GM12878 (cell line): ENCODE measurements at places on chromosomes 6 and 20.

- no peak for DNase-seq
These were observed 534.0 kb downstream of the PKHD1 start for GRCh38 chr6:51553246-51554015.

GRCh38 chr6:138931660-138932059 lies 56.4 kb downstream of the REPS1 start:
- no peak for DNase-seq

DNA sequence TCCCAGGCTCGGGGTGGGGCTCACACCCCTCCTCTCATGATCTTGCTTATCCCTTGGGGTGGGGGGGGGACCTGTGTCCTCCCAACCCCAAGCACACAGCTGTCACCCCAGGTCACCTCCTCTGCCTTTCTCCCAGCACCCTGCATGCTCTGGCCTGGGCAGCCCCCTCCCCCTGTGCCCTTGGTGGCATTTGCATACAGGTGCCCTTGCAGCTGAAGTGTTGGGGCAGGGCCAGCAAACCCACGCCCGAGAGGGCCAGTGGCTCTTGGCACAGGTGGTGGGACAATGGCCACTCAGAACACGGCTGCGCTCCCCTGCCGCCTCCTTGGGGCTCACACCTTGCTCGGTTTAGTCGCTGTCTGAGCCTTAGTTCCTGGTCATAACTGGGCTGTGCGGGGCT lies 11.3 kb upstream of the MYT1 start:
- DNase-seq, result no peak

GRCh38 chr20:22339091-22339881 lies 245.1 kb downstream of the FOXA2 start:
- no peak for DNase-seq

DNA sequence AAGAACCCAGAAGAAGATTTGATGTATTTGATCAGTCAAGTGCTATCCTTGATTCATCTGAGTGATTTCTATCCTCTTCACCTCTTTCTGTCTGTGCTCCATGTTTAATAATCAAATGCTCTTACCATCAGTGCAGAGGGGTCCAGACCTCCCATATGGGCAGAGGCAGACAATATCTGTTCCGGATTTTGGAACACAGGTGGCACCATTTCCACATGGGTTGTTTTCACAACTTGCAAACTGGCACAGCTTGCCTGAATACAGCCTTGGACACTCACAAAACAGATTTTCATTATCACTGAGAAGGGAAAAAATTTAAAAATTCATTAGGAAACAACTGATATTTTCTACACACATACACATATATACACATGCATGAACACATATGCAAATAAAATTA lies 228.5 kb downstream of the PHF3 start:
- no peak for DNase-seq

- DNase-seq, result no peak
These were observed 7.1 kb upstream of the NKX2-2 start for GRCh38 chr20:21520702-21521595.

GRCh38 chr6:133544419-133544818 lies 303.3 kb downstream of the EYA4 start:
- DNase-seq, result no peak

GRCh38 chr20:63495167-63495720 lies 3.6 kb downstream of the EEF1A2 start:
- DNase-seq, result no peak

- no peak for DNase-seq
These were observed 121.6 kb downstream of the ADGRB3 start for GRCh38 chr6:68756454-68757375.

- DNase-seq, result no peak
These were observed 203.3 kb upstream of the LAMP5 start for GRCh38 chr20:9311132-9311531.
